SJSA1 (cell line): ENCODE measurements at places on chromosomes 13 and 19. TPM values are rescaled to one million over a fixed set of nuclear protein-coding genes. Genes with fewer than 3 reads are reported as not detected.

DNA sequence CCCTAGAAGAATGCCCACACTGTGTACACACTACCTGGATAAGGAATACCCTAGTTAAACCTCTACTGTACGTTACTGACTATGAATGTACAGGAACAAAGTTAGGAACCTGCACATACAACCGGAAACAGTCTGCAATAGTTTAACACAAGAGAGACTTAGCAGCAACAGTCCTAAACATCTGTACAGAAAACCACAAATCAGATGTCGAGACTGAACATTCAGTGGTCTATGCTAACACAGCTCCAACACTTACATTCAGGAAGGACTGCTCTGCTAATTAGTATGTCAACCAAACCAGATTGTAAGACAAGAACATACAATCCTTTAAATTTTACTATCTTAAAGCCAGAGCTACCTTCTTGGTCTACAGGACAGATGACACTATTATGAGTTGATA, 104.9 kb downstream of the ZNF429 start:
- H3K36me3 ChIP-seq, result no peaks in the 10 kb centered on the region
- H3K27me3 ChIP-seq, result no peaks in the 10 kb centered on the region
- H3K27ac ChIP-seq, result no peak overlapping the region
- no peaks in the 10 kb centered on the region for H3K4me1 ChIP-seq
- no peak overlapping the region for H3K4me3 ChIP-seq

GRCh38 chr13:85725433-85725832, 73.8 kb downstream of the SLITRK6 start:
- H3K4me3 ChIP-seq, result no peak overlapping the region
- H3K27me3 ChIP-seq, result no peaks in the 10 kb centered on the region
- no peak for DNase-seq
- H3K27ac ChIP-seq, result no peak overlapping the region
- no peaks in the 10 kb centered on the region for H3K4me1 ChIP-seq

Gene ZNF793
- 0.05 TPM in 1 of 2 replicates, not detected in the other for total RNA-seq

DNA sequence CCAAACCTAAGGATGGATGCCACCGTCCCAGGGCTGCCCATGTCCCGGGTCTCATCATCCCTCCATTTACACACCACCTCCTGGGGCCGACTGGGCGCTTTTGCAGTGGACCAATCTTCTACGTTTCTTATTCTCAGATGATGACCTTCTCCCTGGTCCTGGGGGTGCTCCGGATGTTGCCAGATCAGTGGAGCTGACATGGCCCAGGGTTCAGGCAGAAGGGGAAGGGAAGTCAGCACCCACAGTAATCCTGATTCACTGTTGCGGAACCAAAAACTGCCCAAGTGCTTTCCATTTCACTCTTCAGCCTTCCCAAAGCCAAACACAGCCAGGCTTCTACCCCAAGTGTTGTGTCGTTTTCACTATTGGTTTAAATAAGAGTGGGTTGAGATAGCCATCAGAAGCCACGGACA, 29.8 kb downstream of the RAB20 start:
- H3K4me1 ChIP-seq, result peaks cover 5% of the 10 kb centered on the region; the same call in 1 of the 2 replicates
- H3K36me3 ChIP-seq, result no peaks in the 10 kb centered on the region
- DNase-seq, result no peak
- no peak overlapping the region for H3K4me3 ChIP-seq
- peaks cover 3% of the 10 kb centered on the region; the same call in 1 of the 2 replicates for H3K27me3 ChIP-seq
- H3K27ac ChIP-seq, result no peak overlapping the region

- H3K36me3 ChIP-seq, result peaks cover 54% of the 10 kb centered on the region
- peaks cover 19% of the 10 kb centered on the region for H3K4me1 ChIP-seq
- no peaks in the 10 kb centered on the region for H3K27me3 ChIP-seq
- DNase-seq, result no peak
Measured at GRCh38 chr19:10332158-10332964, 968 bp downstream of the RAVER1 start.

Gene CLDND2
- total RNA-seq, result not detected in 2 replicates

DNA sequence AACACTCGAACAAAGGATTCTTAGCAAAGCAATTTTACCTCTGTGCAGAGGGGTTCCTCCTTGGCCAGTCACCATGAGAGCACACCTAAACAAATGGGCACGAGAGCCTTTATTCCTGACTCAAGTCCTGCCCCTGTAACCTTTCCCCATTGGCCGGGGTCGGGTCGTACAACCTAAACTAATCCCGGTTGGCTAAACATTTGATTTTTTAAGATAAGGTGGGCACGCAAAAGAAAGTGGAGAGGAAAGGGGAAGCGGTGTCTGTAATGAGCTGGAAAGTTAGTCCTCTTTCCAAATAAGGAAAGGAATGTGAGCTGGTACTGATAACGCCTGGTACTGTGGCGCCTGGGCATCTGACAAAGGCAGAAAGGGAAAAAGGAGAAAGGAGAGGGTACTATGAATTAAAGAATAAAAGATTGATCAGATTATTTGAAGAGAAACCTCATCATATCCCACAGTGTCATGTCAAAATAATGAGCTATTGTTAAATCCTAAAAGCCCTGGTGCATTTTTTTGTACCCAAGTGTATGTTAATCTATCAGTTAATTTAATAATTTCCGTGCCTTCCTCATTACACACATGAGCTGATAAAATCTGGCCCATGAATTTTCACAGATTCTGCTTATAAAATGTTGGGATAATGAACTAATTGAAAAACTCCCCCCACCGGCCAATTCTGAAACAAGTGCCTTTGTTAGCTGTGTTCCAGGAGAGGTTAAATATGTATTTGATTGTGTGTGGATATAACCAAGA, 335.7 kb downstream of the RFC3 start:
- no peak overlapping the region for H3K4me3 ChIP-seq
- no peak for DNase-seq
- peaks cover 30% of the 10 kb centered on the region for H3K4me1 ChIP-seq
- no peaks in the 10 kb centered on the region for H3K36me3 ChIP-seq

DNA sequence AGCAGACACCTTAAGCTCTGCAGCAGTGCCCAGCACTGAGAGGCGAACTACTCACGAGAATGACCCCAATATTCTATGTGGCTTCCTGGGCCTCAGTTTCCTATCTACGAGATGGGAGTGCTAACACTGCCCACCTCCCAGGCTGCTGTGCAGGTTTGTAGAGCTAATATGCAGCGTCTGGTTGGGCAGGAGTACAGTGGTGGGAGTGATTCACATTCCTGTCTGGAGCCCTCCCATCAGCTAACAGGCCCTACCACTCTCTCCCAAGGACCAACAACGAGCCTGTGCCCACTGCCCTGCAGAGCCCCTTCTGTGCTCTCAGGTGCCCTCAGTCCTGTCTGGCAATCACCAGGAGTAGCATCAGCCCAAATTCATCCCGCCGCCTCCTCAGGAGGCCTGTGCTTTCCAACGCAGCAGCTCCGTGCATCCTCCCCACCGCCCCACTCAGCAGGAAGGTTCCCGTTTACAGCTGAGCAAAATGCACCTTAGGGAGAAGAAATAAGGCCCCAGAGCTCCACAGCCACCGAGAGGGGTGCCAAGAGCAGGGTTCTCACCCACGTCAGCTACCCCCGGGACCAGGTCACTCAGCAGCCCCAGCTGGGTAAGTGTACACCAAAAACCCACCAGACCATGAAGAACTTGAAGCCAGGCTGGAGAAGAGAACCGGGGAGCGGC, 6.6 kb downstream of the AKT2 start:
- no peak for DNase-seq
- peaks cover 9% of the 10 kb centered on the region for H3K36me3 ChIP-seq
- H3K4me1 ChIP-seq, result no peaks in the 10 kb centered on the region
- H3K27me3 ChIP-seq, result no peaks in the 10 kb centered on the region

DNA sequence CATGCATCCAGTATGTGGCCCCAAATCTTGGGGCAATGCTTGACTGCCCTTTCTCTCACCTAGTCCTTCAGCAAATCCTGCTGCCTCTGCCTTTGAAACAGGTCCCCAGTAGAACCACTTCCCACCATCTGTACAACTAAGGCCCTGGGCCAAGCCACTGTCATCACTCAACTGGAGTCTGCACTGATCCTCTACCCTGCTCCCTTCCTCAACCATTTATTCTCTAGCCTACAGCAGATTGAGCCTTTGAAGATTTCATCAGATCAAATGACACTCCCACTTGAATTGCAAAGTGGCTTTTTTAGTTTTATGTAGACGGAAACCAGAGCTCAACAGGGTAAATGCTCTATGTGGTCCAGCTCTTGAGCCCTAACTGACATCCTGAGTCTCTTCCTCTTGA, 43.5 kb downstream of the ATP8A2 start:
- no peak for DNase-seq
- H3K4me1 ChIP-seq, result no peaks in the 10 kb centered on the region
- H3K4me3 ChIP-seq, result no peak overlapping the region

- peak overlapping the region; percentile 62 for H3K4me3 ChIP-seq
- peaks cover 3% of the 10 kb centered on the region; the same call in 1 of the 2 replicates for H3K36me3 ChIP-seq
- H3K4me1 ChIP-seq, result peaks cover 18% of the 10 kb centered on the region
- peak; percentile 18 for DNase-seq
- H3K27ac ChIP-seq, result no peak overlapping the region
Measured at GRCh38 chr19:42422901-42423461, 4.2 kb downstream of the LIPE start.

DNA sequence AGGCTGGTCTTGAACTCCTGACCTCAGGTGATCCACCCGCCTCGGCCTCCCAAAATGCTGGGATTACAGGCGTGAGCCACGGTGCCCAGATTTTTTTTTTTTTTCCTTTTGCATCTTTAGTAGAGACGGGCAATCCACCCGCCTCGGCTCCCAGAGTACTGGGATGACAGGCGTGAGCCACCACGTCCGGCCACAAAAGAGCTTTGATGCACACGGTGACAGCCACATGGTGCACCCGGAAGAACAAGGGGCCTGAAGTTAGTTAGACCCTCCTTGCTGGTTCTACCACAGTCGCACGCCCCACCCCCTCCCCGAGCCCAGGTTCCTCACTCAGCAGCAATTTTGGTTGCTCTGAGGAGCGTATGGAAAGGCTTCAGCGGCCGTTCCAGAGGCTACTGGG, 54.2 kb upstream of the USE1 start:
- H3K4me1 ChIP-seq, result no peaks in the 10 kb centered on the region
- DNase-seq, result no peak
- peaks cover 89% of the 10 kb centered on the region for H3K36me3 ChIP-seq
- H3K27me3 ChIP-seq, result no peaks in the 10 kb centered on the region

Gene HS6ST3
- total RNA-seq, result 0.03 TPM in 1 of 2 replicates, not detected in the other

Gene KIR2DL4
- not detected in 2 replicates for total RNA-seq

Gene ICAM1
- 11.9 and 17.2 TPM in 2 replicates for total RNA-seq

DNA sequence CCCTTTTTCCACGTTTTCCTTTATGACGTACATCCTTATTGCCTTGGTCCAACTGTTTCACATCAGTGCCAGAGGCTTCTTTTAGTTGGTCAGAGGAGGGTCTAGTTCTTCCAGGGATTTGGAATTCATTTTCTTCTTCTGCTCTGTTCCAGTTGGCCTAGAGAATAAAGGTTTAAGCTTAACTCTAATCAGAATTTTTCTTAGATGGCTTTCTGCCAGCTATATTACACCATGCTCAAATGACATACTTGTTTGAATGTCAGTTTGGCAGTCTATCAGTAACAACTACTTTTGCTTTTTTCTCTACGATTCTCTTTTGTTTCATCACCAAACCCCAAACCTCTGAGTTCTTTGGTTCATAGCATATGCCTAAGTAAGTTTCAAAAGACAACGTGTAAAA, 16.8 kb downstream of the SPART start:
- no peak overlapping the region for H3K27ac ChIP-seq
- no peak for DNase-seq

DNA sequence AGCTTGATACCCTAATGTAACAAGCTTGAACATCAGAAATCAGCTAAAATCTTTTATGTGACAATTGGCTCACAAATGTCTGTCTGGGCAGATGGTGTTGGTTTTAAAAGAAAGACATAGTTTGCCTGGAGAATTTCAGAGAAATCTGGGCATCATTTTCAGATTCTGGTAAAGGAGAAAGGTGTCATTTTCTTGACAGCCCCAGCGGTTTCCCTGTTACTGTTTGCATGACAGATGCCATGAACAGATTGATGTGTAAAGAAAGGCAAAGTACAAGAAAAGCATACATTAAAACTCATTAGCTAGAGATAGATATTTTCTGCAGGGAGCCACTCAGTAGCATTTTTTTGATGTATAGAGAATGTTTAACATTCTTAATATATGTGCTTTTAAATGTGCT, 987.9 kb downstream of the OLFM4 start:
- no peak for DNase-seq
- H3K4me1 ChIP-seq, result no peaks in the 10 kb centered on the region
- H3K27ac ChIP-seq, result no peak overlapping the region

- H3K27ac ChIP-seq, result no peak overlapping the region
- peaks cover 8% of the 10 kb centered on the region; the same call in 1 of the 2 replicates for H3K36me3 ChIP-seq
- no peak for DNase-seq
- H3K4me3 ChIP-seq, result no peak overlapping the region
Measured at GRCh38 chr13:59771272-59771671, 392.5 kb downstream of the DIAPH3 start.

DNA sequence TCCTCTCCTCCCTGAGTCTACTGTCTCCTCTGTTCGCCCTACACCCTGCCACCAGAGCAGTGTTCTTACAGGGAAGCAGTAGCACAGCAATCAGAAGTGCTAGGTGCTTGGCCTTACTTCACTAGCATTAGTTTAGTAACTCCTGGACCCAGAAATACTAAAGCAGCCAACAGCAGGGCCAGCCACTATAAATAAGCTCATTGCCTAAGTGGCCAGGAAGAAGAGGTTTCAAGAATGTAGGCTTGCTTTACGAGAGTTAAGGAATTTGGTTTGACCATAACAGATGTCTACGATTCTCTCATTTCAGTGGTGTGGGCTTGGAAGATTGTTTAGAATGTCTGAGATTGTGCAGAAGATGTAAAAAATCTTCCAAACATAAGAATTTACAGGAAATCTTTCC, 103.3 kb downstream of the ZAR1L start:
- no peaks in the 10 kb centered on the region for H3K27me3 ChIP-seq
- H3K4me1 ChIP-seq, result peaks cover 27% of the 10 kb centered on the region
- H3K27ac ChIP-seq, result peak overlapping the region; percentile 71
- DNase-seq, result peak; percentile 72
- H3K36me3 ChIP-seq, result no peaks in the 10 kb centered on the region

Gene MIR17HG
- 1.6 and 3.0 TPM in 2 replicates for total RNA-seq

DNA sequence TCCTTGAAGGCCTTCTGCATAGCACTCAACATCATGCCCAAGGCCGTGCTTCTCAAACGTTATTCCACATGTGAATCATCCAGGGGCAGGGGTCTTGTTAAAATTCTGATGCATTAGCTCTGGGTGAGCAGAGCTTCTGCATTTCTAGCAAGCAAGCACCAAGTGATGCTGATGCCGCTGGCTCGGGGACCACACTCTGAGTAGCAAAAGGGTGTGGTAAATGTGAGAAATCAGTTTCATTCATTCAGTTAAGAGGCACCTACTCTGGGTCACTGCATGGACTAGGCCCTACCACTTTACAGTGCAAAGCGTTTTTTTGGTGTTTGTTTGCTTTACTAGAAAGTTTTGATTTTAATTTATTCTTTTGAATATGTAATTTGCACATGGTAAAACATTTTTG, 7.2 kb downstream of the KRTDAP start:
- no peak overlapping the region for H3K4me3 ChIP-seq
- H3K36me3 ChIP-seq, result no peaks in the 10 kb centered on the region
- no peak overlapping the region for H3K27ac ChIP-seq
- peaks cover 11% of the 10 kb centered on the region for H3K27me3 ChIP-seq
- no peak for DNase-seq

GRCh38 chr13:74895042-74895796, 586.8 kb downstream of the TBC1D4 start:
- H3K4me3 ChIP-seq, result no peak overlapping the region
- no peak overlapping the region for H3K27ac ChIP-seq
- H3K27me3 ChIP-seq, result no peaks in the 10 kb centered on the region

GRCh38 chr19:45125975-45126493, 33.1 kb downstream of the PPP1R37 start:
- peak; percentile 64 for DNase-seq
- H3K4me3 ChIP-seq, result no peak overlapping the region
- H3K4me1 ChIP-seq, result no peaks in the 10 kb centered on the region
- H3K36me3 ChIP-seq, result no peaks in the 10 kb centered on the region; the same call in 1 of the 2 replicates
- H3K27ac ChIP-seq, result no peak overlapping the region
